ENCODE measurements at places on chromosomes 3 and 15.

DNA sequence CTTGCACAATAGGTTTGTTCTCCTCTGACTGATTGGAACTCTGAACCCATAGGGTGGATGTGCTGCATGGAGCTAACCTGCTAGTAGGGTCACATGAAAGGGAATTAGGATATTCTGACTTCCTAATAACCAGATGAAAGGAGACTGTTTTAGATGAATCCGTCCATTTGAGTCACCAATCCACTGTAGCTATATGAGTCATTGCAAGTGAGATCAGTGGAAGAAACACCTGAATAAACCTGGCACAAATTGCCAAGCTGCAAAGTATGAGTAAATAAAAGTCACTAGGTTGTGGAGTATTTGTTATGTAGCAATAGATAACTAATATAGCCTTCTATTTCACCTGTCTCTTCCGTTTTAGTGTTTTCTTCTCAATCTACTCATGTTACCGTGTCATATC lies 584.4 kb downstream of the PDCD6IP start:
- no peak for DNase-seq

- no peak for DNase-seq
Measured at GRCh38 chr15:56718560-56718959, 14.7 kb downstream of the ZNF280D start.

GRCh38 chr3:30733209-30733608 lies 126.8 kb downstream of the TGFBR2 start:
- DNase-seq: no peak

- no peak for DNase-seq
Measured at GRCh38 chr15:67841513-67841762, 1.6 kb upstream of the RNU6-1 start.

DNA sequence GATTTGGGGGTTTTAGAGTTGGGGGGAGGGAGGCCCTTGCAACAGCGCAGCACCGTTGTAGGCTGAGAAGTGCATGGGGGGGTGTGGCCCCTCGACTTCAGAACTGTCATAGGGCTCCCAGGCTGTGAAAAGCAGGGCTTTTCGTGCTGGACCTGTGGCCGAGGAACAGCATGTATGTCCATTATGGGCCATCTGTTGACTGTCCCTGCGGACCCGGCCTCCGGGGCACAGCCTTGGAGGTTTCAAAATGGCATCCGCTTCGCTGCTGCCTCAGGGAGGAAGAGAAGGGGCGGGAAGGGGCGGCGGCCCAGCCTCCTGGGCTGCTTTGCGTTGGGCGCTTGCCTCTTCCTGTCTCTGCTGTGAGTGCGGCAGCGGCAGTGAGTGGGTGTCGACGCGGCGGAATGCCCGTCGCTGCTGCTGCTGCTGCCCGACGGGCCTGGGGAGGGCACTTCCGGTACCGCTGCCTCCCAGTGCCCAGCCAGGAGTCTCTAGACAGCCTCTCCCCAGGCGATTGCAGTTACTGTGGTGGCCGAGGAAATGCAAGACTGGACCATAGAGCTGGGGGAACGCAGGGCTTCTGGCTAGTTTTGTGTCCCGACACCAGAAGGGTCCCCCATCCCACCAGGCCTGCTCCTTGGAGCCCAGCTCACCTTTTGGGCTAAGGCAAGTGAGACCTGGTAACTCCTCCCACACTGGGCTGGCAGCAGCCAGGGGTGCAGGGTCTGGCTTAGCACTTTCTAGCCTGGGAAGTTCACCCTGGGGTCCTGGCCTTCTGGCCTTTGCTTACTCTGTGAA lies 1.9 kb downstream of the GNAI2 start:
- no peak for DNase-seq

- DNase-seq: no peak
Measured at GRCh38 chr3:20136231-20136630, 49.8 kb downstream of the SGO1 start.

- no peak for DNase-seq
Measured at GRCh38 chr3:142180761-142181362, 31.5 kb upstream of the TFDP2 start.

- no peak for DNase-seq
Measured at GRCh38 chr15:78989701-78990240, 44.9 kb upstream of the CTSH start.

DNA sequence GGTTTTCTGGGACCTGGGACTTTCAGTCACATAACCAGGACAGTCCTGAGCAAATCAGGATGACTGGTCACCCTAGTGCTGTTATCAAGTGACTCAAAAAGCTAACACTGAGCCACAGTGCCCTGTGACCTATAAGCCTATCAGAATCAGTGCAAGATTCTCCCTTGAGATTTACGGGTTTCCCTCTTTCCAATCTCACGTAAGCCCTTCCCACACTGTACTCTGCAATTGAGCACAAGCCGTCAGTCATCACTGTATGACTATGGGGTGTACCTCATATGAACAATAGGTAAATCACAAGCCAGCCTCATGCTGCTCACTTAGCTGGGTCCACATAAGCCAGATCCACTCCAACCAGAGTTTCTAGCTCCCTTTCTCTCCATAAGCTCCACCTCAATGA lies 21.0 kb upstream of the CLDN18 start:
- DNase-seq: no peak

- no peak for DNase-seq
Measured at GRCh38 chr15:62357431-62357830, 192.3 kb upstream of the C2CD4B start.

- no peak for DNase-seq
Measured at GRCh38 chr3:100630664-100631063, 21.3 kb downstream of the ADGRG7 start.

DNA sequence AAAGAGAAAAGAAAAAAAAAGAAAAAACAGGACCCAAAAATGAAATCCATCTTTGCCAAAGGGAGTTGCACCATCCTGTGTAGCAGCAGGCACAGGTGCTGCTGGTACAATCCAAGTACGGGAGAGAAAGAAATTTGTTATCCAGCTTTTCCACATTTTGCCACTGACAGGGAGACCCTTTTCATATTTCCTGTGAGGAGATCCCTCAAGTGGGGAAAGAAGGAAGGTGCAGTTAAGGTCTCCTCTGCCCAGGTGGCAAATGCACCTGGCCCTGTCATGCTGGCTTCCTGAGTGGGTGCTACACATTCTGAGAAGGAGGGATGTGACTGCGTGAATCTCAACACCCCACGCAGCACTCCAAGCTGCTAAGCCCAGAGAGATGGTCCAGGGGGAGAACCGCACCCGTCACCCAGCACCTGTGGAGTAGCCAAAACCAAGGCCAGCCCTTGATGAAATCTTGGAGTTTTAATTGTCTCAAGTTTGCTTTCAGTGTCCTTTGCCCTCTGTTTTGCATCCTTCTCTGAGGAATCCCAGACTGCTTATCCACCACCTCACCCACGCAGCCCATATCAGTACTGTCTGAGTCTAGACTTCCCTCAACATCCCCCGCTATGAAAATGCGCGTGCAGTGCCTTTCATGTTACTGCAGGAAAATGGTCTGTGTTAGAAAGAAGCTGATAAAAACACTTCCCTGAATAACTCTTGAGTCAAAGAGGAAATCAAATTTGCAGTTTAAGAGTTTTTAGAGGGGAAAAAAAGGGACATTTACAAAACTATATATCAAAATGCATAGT lies 141.9 kb upstream of the THBS1 start:
- DNase-seq: no peak

GRCh38 chr15:52067545-52067926 lies 45.0 kb downstream of the BCL2L10 start:
- DNase-seq: no peak

DNA sequence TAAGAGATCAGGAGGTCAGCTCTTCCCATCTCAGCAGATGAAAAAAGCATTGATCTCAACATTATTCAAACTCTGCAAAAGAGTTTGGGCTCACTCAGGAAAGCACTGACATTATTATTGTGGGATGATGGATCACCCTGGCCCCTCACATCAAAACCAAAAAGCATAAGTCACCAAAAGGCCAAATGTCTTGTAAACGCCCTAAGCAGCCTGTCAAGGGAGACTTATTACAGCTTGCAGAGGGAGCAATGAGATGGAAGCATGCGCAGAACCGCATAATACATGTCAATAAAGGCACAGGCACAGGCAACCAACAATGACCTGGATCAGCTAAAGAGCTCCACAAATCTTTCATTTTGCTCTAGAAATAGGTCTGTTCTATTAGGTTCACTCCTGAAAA lies 4.6 kb downstream of the FSIP1 start:
- no peak for DNase-seq

DNA sequence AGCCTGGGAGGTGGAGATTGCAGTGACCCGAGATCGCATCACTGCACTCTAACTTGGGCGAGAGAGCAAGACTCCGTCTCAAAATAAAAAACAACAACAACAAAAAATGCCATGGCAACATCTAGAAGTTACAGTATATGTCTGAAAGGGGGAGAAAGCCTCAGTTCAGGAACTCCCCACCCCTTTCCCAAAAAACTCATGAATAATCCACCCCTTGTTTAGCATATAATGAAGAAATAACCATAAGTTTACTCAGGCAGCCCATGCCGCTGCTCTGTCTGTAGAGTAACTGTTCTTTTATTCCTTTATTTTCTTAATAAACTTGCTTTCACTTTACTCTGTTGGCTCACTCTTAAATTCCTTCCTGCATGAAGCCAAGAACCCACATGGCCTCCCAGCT lies 145.2 kb downstream of the DOCK3 start:
- no peak for DNase-seq

- DNase-seq: no peak
Measured at GRCh38 chr3:108403198-108403597, 106.8 kb downstream of the HHLA2 start.

DNA sequence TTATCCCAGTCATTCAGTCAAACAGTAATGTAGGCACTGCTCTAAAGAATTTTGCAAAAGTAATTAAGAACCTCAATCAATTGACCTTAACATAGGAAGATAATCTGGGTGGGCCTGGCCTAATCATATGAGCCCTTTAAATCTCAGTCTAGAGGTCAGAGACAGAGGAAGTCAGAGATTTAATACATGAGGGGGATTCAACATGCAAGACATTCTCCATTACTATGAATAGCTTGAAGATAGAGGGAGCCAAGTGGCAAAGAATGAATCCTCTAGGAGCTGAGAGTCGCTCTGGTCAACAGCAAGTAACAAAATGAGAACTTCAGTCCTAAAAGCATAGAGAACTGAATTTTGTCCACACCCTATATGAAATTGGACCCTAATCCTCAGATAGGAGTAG lies 39.0 kb upstream of the MBNL1 start:
- DNase-seq: no peak

DNA sequence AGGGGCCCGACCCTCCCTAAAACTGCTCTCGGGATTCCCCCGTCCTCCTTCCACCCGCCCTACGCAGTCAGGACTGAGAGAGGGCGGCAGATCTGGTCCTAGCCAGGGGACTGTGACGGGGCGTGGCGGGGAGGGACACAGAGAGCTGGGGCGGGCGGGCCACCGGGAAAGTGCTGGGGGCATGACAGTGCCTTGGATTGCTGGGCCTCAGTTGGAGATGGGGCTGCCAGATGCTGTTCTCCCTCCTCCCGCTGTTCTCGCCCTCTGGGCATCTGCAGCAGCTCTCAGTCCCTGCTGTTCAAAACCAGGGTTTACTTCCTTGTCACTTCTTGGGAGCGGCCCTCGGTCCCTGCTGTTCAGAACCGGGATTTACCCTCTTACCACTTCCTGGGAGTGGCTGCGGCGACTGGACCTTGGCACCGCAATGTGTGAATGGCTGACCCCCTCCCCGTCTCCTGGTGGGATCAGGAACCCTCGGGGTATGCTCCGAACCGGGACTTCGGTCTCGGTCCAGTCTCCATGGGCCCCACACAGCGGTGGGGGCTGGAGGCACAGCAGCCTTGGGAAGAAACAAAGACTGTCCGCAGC lies 1.8 kb upstream of the RPP25 start:
- no peak for DNase-seq

DNA sequence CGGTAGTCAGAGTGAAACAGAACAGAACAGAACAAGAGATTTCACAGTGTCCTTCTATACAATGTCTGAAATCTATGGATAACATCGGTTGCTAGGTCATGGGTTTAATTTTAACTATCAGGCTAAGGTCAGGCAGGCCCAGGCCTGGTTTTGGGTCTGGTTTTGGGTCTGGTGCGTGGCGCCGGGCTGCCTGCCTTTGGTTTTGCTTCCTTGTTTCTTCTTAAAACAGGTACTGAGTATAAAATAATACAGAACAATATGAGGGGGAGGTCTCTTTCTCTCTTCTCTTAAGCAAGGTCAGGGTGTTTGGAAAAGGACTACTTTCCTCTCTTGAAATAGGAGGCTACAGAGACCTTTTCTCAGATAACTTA lies 1.4 kb downstream of the AEN start:
- DNase-seq: no peak

DNA sequence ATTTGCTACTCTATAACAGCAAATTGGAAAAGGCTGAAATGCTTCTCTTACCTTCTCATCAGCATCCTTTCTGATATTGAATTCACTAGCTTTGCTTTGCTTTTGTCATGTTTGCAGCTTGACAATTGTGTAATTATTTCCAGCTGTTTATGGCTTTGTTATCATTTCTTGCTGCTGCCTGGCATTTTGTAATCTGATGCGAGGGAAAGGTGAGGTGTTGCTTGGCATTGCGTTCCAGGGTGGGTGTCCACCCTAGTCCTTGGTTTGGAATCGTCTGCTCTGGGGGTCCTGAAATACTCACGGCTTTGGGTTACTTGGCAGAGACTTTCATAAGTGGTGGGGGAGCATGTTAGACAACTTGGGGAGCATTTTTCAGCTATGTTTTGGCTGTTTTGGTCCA lies 2.9 kb downstream of the CACNA2D3 start:
- no peak for DNase-seq

GRCh38 chr15:39118510-39118909 lies 462.4 kb upstream of the THBS1 start:
- no peak for DNase-seq

DNA sequence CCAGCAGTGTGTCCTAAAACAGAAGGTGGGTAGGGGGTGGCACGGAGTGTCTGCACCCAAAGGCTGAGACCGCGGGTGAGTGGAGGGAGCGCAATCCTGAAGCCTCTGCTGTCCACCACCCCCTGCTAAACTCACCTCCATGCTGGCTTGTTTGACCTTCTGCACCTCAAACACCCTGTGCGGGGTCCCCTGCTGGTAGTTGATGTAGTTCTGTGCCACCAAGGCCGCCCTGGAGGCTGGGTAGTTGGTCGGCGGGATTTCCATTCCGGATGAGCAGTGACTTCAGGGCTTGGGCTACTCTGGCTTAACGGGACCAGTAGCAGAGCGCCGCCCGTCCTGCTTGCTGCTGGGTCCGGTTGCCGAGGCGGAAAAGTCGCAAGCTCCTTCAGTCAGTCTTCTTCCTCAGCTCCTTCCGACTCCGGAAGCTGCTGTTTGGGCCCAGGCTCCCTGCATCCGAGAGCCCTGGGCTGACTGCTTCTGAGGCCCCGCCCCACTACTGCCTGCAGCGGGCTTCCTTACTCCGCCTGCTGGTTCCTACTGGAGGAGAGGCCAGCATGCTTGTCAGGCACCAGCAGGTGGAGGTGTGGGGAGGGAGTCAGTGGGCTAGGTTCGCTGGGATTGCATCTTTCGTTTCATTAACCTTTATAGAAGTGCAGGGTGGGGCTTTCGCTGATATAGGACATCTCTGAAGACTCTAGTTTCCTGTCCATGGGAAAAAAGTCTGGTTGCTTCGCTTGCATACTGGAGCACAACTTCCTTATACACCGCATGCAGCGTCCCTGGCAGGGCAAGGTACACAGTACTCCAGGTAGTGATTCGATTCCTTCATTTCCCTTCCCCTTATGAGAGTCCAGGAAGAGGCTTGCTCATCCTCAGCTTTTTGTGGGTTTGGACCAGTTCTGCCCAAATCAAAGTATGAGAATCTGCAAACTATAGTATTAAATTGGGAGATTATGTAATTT lies at the start of gene LXN:
TSS of gene LXN (minus strand) at position 434 of the 962 bp plus-strand sequence. CDS start at position 264, 170 bp downstream.
- peak; percentile 48 for DNase-seq

Measured in forelimb muscle (tissue), 1 donor.